ENCODE measurements at places on chromosomes 12 and 14.
A peak's percentile ranks its signal among the peaks of the same experiment; 100 is the strongest.

DNA sequence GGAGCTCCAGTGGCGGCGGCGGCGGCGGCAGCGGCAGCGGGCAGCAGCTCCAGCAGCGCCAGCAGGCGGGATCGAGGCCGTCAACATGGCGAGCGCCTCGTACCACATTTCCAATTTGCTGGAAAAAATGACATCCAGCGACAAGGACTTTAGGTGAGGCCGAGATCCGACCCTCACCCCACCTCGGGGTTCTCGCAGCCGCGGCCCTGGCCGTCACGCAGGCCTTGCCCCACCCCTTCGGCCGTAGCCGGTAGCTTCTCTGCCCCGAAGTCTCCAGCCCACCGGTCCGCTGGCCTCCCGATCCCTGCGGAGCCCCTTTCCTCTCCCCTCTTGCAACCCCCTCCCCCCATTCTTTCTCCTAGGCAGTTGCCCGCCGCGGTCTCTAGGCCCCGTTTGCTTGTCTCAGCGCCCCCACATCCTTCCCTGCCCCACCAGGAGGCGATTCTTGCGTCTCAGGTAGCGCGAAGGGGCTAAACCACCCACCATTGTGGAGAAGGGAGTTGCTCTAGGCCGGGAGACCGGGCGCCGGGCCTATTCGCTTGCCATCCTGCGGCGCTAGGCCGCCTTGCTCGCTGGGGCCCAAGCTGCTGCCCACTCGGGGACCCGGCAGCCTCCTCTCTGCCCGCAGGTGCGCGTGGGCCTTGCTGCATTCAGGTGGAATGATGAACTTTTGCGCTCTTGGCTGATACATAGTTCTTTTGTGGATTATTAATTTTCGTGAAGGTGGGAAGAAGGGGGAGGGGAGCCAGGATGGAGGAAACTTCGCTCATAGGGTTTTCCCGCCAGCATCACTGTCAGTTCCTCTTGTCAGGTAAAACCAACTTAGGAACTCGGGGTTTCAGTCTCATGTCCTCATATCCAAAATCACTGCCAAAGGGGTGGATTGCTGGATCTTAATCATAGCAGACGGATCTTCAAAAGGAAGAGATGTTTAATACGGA, 745 bp downstream of the CAND1 start:
- H3K27me3 ChIP-seq = no peaks in the 10 kb centered on the region
- no peaks in the 10 kb centered on the region for H3K36me3 ChIP-seq
- DNase-seq = peak; percentile 23
- H3K27ac ChIP-seq = peak overlapping the region; percentile 96
- H3K4me1 ChIP-seq = peaks cover 9% of the 10 kb centered on the region

GRCh38 chr14:88934351-88934806, 109.9 kb downstream of the TTC8 start:
- H3K27ac ChIP-seq = no peak overlapping the region
- DNase-seq = peak; percentile 45
- H3K4me1 ChIP-seq = no peaks in the 10 kb centered on the region
- H3K27me3 ChIP-seq = no peaks in the 10 kb centered on the region
- H3K36me3 ChIP-seq = no peaks in the 10 kb centered on the region

GRCh38 chr14:93986955-93987354, 10.1 kb upstream of the CCDC197 start:
- no peaks in the 10 kb centered on the region for H3K36me3 ChIP-seq
- no peak overlapping the region for H3K27ac ChIP-seq
- peaks cover 17% of the 10 kb centered on the region for H3K4me1 ChIP-seq
- H3K4me3 ChIP-seq = no peak overlapping the region
- no peak for DNase-seq
- H3K27me3 ChIP-seq = peaks cover 7% of the 10 kb centered on the region

DNA sequence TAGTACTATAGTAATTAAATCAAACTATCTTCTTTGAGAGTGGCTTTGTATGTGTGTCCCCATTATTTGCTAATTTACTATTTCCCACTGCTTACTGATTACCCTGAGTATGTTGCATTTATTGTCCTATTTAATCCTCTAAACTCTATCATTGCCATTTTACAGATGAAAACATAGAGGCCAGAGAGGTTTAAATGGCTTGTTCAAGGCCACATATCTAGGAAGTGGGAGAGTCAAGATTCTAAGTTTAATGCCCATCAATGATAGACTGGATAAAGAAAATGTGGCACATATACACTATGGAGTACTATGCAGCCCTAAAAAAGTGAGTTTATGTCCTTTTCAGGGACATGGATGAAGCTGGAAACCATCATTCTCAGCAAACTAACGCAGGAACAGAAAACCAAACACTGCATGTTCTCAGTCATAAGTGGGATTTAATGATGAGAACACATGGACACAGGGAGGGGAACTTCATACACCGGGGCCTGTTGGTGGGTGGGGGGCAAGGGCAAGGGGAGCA, 419.7 kb downstream of the ZFP36L1 start:
- H3K4me1 ChIP-seq = peaks cover 3% of the 10 kb centered on the region
- no peaks in the 10 kb centered on the region for H3K36me3 ChIP-seq
- no peaks in the 10 kb centered on the region for H3K27me3 ChIP-seq

DNA sequence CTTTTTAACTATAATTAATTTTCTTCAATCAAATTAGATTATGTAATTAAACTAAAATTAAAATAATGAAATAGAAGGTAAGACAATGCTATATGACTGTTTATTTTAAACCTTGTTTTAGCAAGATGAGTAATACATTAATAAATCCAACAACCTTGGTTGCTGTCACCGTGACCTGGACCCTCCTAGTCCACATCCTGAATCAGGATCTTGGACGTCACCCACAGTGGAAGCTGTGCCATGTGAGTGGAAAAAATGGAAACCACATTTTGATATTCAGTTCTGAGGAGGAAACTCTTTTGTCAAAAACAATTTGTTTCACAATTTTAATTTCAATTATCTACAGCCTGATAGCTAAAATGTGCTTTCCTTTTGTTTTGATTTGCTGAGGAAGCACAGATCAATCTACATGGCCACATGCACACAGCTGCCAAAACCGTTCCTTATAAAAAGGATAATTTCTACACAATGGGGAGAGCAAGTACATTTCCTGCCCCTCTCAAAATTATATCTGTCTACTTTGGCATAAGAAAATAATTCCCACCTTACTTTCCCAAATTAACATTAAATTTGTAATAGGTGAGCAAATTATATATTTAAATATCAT, 255.5 kb downstream of the RASSF9 start:
- peak; percentile 45 for DNase-seq
- H3K27ac ChIP-seq = no peak overlapping the region
- H3K4me1 ChIP-seq = peaks cover 4% of the 10 kb centered on the region
- no peaks in the 10 kb centered on the region for H3K36me3 ChIP-seq
- no peak overlapping the region for H3K4me3 ChIP-seq

- no peak overlapping the region for H3K4me3 ChIP-seq
- H3K36me3 ChIP-seq = no peaks in the 10 kb centered on the region
- no peaks in the 10 kb centered on the region for H3K27me3 ChIP-seq
- DNase-seq = peak; percentile 31
- H3K4me1 ChIP-seq = no peaks in the 10 kb centered on the region
- H3K27ac ChIP-seq = no peak overlapping the region
These were observed 106.9 kb upstream of the PTPRB start for GRCh38 chr12:70744178-70744577.

GRCh38 chr12:121748571-121749265, 36.2 kb downstream of the TMEM120B start:
- H3K4me1 ChIP-seq = peaks cover 13% of the 10 kb centered on the region
- H3K27me3 ChIP-seq = no peaks in the 10 kb centered on the region
- peak; percentile 86 for DNase-seq

- H3K4me3 ChIP-seq = no peak overlapping the region
- no peaks in the 10 kb centered on the region for H3K36me3 ChIP-seq
- H3K27me3 ChIP-seq = no peaks in the 10 kb centered on the region
- no peak overlapping the region for H3K27ac ChIP-seq
These were observed 784.6 kb downstream of the LRFN5 start for GRCh38 chr14:42391146-42391834.

DNA sequence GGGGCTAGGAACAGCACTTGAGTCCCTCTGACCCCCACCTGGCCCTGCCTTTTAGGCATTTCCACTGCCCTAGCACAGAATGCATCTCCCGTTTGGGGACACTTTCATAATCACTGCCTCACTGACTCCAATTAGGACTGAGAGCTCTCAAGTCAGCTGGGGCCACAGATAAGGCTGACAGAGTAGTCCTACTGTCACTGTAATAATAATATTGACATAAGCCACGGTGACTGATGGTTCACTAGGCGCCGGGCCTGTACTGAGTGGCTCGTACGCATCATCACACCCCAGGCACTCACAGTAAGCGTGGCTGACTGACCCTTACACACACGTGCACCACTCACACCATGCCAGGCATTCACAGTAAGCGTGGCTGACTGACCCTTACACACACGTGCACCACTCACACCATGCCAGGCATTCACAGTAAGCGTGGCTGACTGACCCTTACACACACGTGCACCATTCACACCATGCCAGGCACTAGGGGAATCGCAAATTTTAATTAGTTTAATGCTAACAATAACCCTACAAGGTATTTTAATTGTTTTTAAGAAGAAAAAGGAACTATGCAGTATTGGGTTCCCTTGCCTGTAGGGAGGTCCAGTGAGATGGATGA, 87.7 kb downstream of the CHGA start:
- H3K4me1 ChIP-seq = peaks cover 37% of the 10 kb centered on the region
- H3K36me3 ChIP-seq = no peaks in the 10 kb centered on the region
- H3K4me3 ChIP-seq = no peak overlapping the region
- H3K27ac ChIP-seq = no peak overlapping the region
- H3K27me3 ChIP-seq = no peaks in the 10 kb centered on the region
- DNase-seq = no peak

DNA sequence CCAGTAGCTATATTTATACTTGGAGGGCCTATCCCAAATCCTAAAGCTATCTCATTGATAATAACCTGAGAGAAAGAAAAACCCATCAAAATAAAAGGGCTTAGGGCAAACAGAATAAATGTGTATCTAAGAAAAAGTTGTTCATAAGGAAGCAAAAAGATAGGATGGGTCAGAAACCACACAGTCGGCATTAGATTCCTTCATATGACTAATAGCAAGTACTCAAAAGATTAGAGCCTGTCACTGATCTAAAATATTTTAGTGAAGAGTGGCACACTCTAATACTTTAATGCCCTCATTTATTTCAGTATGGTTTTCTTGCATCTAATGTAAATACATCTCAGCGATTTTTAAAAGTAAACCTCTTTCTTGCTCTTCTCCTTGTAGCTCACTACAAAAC, 17.1 kb upstream of the NAV3 start:
- no peak overlapping the region for H3K27ac ChIP-seq
- DNase-seq = no peak
- no peak overlapping the region for H3K4me3 ChIP-seq
- H3K27me3 ChIP-seq = no peaks in the 10 kb centered on the region
- no peaks in the 10 kb centered on the region for H3K36me3 ChIP-seq
- H3K4me1 ChIP-seq = peaks cover 2% of the 10 kb centered on the region

GRCh38 chr14:102351023-102351422, 11.7 kb downstream of the CINP start:
- DNase-seq = no peak
- H3K4me1 ChIP-seq = no peaks in the 10 kb centered on the region
- no peak overlapping the region for H3K27ac ChIP-seq

- H3K4me1 ChIP-seq = no peaks in the 10 kb centered on the region
- no peaks in the 10 kb centered on the region for H3K36me3 ChIP-seq
- H3K27ac ChIP-seq = no peak overlapping the region
- DNase-seq = no peak
- no peak overlapping the region for H3K4me3 ChIP-seq
- H3K27me3 ChIP-seq = no peaks in the 10 kb centered on the region
These were observed 21.9 kb downstream of the RNFT2 start for GRCh38 chr12:116759783-116760621.

DNA sequence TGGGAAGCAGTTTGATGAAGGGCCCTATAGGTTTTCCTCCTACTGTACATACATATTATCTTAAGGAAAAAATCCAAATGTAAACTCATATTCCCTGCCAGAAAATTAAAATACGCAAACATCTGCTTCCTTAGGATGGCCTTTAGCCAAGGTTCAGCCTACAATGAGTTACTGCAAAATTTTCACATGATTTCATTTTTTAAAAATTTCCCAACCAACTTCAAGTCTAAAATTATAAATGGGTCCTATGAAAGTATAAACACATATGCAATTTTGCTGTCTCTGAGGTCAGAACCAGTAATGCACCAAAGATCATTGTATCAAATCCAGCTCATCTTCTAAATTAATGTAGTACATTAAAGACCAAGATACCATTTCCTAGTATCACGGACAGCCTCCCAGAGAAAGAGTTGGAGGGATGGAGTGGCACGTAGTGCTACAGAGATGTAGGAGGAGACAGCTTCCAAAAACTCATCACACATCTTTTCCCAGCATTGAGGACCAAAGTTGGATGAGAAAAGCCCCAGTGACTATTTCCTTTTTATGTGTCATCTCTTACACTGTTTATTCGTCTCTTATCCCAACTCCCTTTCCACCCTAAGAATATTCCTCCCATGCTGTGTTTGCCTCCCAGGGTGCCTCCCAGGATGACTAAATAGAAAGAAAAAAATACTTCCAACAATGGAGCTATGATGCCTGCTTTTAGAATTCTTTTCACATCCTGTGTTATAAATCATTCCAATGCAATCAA, 92.3 kb upstream of the SLCO1C1 start:
- no peaks in the 10 kb centered on the region for H3K27me3 ChIP-seq
- DNase-seq = peak; percentile 96
- H3K4me1 ChIP-seq = no peaks in the 10 kb centered on the region
- peak overlapping the region; percentile 82 for H3K27ac ChIP-seq
- H3K36me3 ChIP-seq = no peaks in the 10 kb centered on the region
- no peak overlapping the region for H3K4me3 ChIP-seq

GRCh38 chr12:46917821-46918220, 92.0 kb upstream of the SLC38A4 start:
- peaks cover 4% of the 10 kb centered on the region for H3K4me1 ChIP-seq
- H3K4me3 ChIP-seq = no peak overlapping the region
- no peak for DNase-seq
- no peak overlapping the region for H3K27ac ChIP-seq
- no peaks in the 10 kb centered on the region for H3K36me3 ChIP-seq

GRCh38 chr12:86042062-86042461, 168.0 kb downstream of the NTS start:
- no peak for DNase-seq
- no peaks in the 10 kb centered on the region for H3K4me1 ChIP-seq
- no peaks in the 10 kb centered on the region for H3K36me3 ChIP-seq
- no peak overlapping the region for H3K4me3 ChIP-seq
- H3K27ac ChIP-seq = no peak overlapping the region

DNA sequence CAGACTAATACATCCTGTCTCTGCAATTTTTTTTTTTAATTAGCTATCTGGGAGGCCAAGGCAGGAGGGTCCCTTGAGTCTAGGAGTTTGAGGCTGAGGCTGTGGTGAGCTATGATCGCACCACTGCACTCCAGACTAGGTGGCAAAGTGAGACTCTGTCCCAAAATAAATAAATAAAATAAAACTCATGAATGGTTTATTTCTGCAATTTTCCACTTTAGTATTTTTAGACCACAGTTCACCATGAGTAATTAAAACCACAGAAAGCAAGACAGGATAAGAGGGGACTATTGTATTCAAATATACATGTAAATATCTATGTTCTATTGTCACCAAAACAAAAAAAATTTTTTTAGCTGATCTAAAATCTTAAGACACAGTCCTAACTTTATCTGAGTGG, 17.8 kb downstream of the TAOK3 start:
- peak; percentile 50 for DNase-seq
- H3K27me3 ChIP-seq = no peaks in the 10 kb centered on the region
- no peaks in the 10 kb centered on the region for H3K36me3 ChIP-seq
- peak overlapping the region; percentile 35 for H3K27ac ChIP-seq

Measured in astrocyte (in vitro differentiated cells and primary cell).